GM12878 (cell line): ENCODE measurements at places on chromosomes 3 and 15. TPM values are rescaled to one million over a fixed set of nuclear protein-coding genes. Genes with fewer than 3 reads are reported as not detected.

Gene FEZF2
- total RNA-seq: not detected in 2 replicates

Gene GABRR3
- not detected in 2 replicates for total RNA-seq

DNA sequence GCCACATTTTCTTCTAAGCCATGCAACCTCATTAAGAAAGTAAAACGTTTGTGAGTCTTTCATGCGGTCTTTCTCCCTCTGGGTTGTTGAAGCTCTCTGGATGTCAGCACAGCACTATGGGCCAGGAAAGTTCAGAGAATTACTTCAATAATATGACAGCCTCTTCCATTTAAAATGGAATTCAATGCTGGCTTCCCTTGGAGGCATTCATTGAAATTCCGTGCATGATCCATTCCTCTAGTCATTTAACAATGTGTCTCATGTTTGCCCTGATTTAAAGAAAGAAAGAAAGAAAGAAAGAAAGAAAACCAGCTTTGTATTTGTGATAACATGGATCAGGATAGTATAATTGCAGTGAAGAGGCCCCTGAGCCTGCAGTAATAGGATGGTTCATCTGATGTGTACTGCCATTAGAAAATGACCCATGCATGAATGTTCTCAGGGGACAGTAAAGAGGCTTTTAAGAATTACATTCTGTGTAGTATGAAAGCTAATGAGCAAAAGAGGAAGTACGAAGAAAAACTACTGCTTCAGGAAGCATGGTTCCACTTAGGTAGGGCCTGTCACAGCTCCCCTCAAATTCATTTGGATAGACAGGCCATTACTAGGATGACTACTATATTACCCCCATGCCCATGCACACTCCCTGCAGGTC is 146.0 kb downstream of the ARPP21 start:
- DNase-seq: no peak

- DNase-seq: no peak
These were observed 44.8 kb downstream of the SERPINI1 start for GRCh38 chr3:167780214-167780883.

GRCh38 chr15:83472797-83473196 is 25.7 kb downstream of the SH3GL3 start:
- no peak for DNase-seq

DNA sequence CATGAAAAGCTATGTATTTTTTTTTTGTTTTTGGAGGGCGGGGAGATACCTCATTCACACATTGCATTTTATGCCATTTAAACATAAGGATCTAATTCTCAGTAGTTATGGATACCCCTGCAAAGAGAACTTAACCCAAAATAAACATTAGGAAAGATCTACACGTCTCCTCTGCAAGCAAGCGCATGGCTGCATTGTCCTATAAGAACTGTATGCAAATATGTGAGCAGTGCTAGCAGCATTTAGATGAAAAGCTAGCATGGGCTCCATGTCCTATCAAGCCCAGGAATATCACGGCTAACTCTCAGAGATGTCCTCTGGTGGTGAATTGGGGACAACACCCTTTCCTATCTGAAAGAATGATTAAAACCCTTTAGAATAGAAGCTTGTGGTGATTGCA is 292.8 kb downstream of the MEX3B start:
- no peak for DNase-seq

DNA sequence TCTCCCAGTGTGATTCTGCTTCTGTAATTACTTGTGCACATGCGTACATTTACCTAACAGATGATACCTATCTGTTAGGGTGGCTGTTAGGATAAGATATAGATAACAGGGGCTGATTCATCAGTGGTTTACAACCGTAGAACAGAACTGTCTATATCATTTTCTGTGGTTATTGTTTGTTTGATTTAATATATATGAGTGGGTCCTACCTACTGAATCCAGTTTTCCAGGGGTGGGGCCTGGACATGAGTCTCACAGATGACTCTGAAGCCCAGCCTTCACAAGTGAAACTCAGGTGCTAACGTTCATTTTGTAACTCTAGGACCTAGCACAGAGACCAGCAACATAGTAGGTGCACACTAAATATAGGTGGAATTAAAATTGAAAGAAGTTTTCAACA is 10.4 kb upstream of the ACAP2 start:
- no peak for DNase-seq

DNA sequence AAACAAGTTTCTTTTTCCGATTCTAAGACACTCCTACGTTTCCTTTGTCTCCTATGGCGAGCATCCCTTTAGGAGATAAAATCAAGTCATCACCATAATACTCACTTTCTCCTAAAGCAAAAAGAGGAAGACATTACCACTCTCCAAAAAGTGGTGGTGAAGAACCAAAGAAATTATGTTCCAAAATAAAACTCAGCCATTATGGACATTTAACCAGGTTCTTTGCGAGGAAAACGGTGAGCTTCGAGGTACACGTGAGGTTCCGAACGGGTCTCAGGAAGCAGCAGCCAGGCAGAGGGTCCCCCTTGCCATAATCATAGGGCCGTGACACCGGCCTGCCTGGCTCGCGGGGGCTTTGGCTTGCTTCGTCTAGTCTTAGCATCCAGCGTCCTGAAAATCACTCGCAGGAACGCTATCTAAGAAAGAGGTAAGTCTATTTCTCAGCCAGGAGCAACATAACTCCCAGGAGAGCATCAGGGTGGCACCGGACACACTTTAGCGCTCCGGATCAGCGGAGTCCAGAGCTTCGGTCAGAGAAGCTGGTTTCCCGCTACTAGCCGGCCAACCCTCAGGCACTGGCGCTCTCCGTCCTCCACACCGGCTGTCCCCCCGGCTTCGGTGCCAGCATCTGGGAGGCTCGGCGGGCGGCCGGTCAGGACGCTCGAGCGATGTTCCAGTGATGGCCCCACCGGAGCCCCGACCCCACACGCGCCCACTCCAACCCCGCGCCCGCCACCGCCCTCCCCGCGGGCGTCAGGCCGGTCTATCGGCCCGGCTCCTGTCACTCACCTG is 581 bp downstream of the IP6K1 start:
- DNase-seq: no peak

GRCh38 chr3:144650380-144650779 is 678.8 kb downstream of the DIPK2A start:
- DNase-seq: no peak
